ENCODE measurements at places on chromosomes 3 and 15. TPM values are rescaled to one million over a fixed set of nuclear protein-coding genes. Genes with fewer than 3 reads are reported as not detected.

The RPL14 gene
- total RNA-seq, result 500 TPM

The GPR156 gene
- total RNA-seq, result not detected

The AP3B2 gene
- total RNA-seq, result 3.7 TPM

The TEX55 gene
- total RNA-seq, result not detected

The IMPG2 gene
- 0.25 TPM for total RNA-seq

The TEX264 gene
- 66.8 TPM for total RNA-seq

The WDR93 gene
- total RNA-seq, result not detected

The ARGFX gene
- not detected for total RNA-seq

The REC114 gene
- not detected for total RNA-seq

The ONECUT1 gene
- total RNA-seq, result not detected

The GRIP2 gene
- 0.98 TPM for total RNA-seq

DNA sequence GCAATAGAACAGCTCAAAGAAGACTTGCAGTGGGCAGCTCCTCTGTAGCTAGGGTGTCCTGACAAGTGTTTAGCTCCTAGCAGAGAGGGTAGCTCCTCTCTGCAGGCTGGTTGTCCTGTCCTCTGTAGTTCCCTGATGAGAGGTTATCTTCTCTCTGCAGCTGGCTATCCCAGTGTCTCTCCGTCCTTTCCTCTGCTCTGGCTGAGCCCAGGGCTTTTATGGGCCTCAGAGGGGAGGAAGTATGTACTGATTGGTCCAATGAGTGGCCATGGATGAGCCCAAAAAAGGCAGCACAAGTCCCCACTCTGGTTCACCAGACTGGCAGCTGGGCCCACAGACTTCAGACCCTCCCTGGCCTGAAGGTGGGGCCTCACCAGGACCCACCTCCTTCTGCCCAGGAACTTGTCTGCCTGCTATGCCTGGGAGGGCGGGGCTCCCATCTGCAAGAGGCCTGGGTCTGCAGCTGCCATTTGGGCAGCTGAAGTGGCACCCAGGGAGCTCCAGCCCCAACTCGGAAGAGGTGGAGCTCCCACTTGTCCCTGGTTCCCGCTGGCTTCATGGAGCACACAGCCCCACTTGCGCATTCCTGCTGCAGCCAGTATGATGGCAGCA, 27.2 kb upstream of the MEX3B start:
- H3K27me3 ChIP-seq, result no peaks in the 10 kb centered on the region
- no peak overlapping the region for H3K27ac ChIP-seq
- H3K36me3 ChIP-seq, result no peaks in the 10 kb centered on the region

- DNase-seq, result no peak
- no peaks in the 10 kb centered on the region for H3K27me3 ChIP-seq
- H3K36me3 ChIP-seq, result no peaks in the 10 kb centered on the region
These were observed 51.5 kb downstream of the MYL3 start for GRCh38 chr3:46811615-46812236.

- no peaks in the 10 kb centered on the region for H3K4me1 ChIP-seq
- DNase-seq, result no peak
- H3K36me3 ChIP-seq, result no peaks in the 10 kb centered on the region
- no peak overlapping the region for H3K27ac ChIP-seq
- no peak overlapping the region for H3K4me3 ChIP-seq
- H3K27me3 ChIP-seq, result no peaks in the 10 kb centered on the region
These were observed 49.2 kb downstream of the LDHAL6B start for GRCh38 chr15:59255680-59256336.

DNA sequence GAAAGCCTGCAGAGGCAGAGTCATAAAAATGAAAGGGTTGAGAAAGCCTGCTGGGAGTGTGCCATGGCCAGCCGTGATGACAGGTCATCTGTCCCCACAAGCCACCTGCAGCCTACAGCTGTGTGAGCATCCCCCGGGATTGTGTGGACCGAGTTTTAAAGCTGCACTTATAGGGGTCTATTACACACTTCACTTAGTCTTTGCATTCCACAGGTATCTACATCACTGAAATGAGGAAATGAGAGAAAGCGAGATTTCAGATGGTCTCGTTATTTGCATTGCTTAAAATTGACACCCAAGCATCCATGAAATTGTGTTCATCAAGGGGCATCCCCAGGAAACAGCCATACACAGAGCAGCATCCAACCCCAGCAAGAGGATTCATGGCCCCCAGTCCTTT, 137.6 kb upstream of the TRIM42 start:
- DNase-seq, result no peak
- no peak overlapping the region for H3K27ac ChIP-seq
- H3K4me3 ChIP-seq, result no peak overlapping the region
- H3K36me3 ChIP-seq, result no peaks in the 10 kb centered on the region

GRCh38 chr3:155233213-155233612, 60.3 kb downstream of the STRIT1 start:
- H3K4me1 ChIP-seq, result peaks cover 10% of the 10 kb centered on the region
- no peak for DNase-seq
- no peaks in the 10 kb centered on the region for H3K36me3 ChIP-seq

DNA sequence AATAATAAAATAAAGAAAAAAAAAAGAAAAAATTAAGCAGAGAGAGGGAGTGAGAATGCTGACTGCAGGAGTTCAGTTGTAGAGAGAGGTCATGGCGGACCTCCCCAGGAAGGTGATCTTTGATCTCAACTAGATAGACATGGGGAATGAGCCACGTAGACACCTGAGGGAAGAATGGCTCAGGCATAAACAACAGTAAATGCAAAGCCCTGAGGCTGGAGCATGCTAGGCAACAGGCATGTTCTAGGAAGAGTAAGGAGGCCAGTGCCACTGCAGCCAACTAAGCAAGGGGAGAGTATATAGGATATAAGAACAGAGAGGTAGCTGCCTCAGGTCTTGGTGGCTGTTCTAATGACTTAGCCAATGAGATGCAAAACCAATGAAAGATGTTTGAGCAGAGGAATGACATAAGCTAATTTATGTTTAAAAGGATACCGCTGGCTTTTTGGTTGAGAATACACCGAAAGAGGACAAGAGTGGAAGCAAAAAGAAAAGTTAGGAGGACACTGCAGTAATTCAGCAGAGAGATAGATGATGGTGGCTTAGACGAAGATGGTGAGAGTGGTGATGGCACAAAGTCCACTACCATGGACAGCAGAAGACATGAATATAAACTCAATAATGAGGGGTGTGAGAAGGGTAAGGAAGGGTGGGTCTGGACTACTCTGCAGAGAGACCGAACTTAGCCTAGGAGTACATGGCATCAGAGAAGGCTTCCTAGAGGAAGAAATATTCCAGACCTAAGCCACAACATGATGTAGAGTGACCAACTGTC, 174.6 kb downstream of the P3H2 start:
- no peak overlapping the region for H3K4me3 ChIP-seq
- DNase-seq, result no peak
- peaks cover 10% of the 10 kb centered on the region for H3K4me1 ChIP-seq
- H3K36me3 ChIP-seq, result no peaks in the 10 kb centered on the region
- H3K27ac ChIP-seq, result no peak overlapping the region
- no peaks in the 10 kb centered on the region for H3K27me3 ChIP-seq

DNA sequence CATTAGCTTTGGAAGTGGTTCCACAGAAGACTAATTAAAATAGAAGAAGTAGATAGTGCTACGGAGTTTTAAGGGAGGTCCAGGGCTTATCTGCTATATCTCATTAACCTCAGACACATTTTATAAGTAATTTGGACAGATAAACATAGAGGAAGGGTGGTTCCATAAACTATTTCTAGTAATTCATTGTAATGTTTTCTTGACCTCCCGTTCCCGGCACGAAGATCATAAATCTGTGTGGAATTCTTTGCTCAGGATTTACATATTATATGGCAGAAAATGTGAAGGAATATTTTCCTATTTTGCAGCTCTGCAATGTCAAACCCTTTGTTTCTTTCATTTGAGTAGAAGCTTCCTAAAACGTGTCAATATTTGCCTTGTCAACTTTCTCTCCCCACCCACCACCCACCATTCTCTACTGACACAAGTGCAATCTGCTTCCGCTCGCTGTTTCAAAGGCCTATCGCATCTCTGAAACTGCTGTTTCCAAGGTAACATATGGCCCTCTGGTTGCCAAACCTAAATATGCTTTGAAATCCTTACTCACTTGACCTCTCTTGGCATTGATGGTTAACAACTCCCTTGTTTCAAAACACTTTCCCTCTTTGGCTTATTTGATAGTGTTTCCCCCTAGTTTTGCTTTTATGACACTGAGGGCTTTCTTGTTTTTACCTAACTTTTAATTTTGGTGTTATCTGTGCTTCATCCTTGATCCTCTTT, 21.4 kb upstream of the PLSCR5 start:
- H3K36me3 ChIP-seq, result no peaks in the 10 kb centered on the region
- no peak overlapping the region for H3K27ac ChIP-seq
- H3K27me3 ChIP-seq, result no peaks in the 10 kb centered on the region
- DNase-seq, result no peak

- no peak for DNase-seq
- no peaks in the 10 kb centered on the region for H3K27me3 ChIP-seq
- no peak overlapping the region for H3K4me3 ChIP-seq
These were observed 45.4 kb downstream of the TMCO5A start for GRCh38 chr15:37979671-37980409.
